NCI-H1436 (cell line): ENCODE measurements at places on chromosomes 12 and 14.

GRCh38 chr14:80427101-80427500 is 215.8 kb upstream of the DIO2 start:
- DNase-seq: no peak

GRCh38 chr14:32478050-32478449 is 149.0 kb downstream of the AKAP6 start:
- no peak for DNase-seq

DNA sequence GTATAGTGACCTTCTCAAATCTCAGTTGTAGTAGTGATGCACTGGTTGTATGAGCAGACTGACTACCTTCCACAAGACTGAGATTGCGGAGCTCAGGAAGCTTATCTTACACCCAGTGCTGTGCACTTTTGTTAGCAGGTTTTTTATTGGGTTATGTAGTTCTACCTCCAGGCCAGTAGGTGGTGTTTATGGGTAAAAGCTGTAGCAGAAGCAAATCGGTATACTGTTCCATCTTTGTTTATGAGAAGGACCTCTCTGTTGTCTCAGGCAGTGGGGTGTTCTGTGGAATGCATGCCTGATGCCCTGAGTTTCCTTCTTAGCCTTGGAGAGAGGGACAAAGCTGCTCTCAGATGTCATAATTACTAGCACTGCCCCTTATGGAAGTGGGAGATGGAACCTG is 217.8 kb downstream of the LRFN5 start:
- DNase-seq: no peak

- no peak for DNase-seq
These were observed 11.2 kb upstream of the LBHD2 start for GRCh38 chr14:103072595-103073366.

DNA sequence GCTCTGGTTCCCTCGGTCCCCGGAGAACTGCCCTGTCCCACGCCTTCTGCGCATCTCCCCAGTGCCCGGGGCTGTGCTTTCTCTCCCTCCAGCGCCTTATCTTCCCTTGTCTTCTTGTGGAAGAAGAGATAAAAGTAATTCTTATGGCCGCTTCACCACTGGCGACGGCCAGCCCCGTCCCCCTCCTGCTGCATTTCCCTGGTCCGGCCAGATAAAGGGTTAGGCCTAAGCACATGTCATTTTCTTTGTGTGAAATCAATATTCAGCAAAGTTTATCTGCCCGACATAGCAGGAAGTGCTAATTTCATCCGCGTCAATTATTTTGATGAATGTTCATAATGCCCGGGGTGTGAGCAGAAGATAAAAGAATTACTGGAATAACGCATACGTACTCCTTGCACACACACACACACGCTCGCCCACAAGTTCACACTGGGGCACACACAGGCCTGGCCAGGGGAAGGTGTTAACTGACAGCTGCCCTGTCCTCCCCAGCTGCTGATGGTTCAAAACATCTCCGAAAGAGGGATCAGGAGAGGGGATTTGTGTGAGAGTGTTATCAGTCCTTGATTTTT is 177.7 kb upstream of the LHX5 start:
- DNase-seq: no peak

- DNase-seq: no peak
These were observed 51.2 kb downstream of the TESPA1 start for GRCh38 chr12:54933376-54933775.

GRCh38 chr14:23163830-23164229 is 19.6 kb downstream of the SLC7A8 start:
- no peak for DNase-seq

- no peak for DNase-seq
These were observed 754.5 kb downstream of the C12orf50 start for GRCh38 chr12:87274594-87275245.

GRCh38 chr12:109770104-109770860 is 56.7 kb downstream of the FAM222A start:
- no peak for DNase-seq

DNA sequence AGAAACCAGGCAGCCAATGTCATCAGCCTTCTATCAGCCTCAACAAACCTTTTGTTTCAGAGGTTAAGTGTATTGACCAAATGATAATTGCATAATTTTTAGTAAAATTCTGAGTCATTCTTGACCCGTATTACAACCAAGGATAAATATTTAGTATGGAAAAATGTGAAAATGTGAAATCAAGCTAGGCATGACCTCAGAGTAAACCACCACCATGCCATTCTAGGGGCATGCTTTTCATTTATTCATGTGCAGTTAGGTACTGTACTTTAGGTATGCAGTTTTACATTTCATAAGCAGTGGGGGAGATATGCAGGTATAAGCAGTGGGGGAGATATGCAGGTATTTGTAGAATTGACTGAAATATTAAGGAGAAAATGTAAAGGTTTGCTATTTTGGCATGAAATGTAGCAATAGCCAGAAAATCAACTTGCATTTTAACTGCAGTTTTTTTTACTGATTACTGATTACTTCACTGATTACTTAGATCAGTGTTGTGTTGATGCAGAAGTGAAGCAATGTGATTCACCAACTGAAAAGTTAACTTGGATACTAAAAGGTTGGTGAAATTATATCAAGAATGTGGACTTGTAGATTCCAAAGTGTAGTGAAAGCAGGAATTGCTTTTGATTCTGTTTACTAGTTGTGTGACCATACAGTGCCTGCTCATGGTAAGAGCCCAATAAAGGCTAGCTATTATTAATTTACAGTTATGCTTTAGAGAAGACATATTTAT is 184.2 kb downstream of the ESR2 start:
- DNase-seq: no peak

GRCh38 chr12:75116646-75117198 is 92.9 kb downstream of the KCNC2 start:
- DNase-seq: no peak

- no peak for DNase-seq
These were observed 191.4 kb downstream of the KITLG start for GRCh38 chr12:88388566-88389540.

DNA sequence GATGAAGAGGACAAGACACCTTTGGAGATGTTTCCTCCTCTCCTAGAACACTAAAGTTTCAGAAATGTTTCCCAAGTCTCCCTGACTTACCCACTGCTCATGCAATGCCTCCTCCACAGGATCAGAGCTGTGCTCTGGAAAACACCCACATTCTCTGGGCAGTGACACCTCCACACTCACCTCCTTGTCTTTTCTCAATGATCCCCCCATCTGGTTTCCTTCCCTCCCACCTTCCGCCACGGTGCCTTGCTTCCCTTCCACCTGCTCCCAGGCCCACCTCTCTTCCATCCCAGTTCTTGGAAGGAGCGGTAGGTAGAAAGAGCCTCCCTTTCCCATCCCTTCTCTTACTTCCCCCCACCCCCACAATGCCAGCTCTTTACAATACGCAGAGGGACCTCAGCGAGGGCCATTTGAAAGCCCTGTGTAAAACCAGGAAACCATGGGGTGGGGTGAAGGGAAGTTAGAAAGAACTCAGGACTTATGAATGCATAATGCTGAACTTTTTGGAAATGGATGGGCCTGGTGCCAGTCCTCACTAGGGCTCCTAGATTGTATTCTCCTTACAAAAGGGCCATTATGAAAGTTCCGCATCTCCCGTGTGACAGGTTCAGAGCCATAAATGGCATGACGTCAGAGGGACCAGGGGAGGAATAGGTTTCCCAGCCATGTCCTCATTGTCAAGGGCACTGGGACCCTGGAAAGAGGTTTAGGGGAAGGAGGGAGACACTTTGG is 12.8 kb downstream of the FBLN5 start:
- no peak for DNase-seq

- DNase-seq: no peak
These were observed 271.8 kb downstream of the PCNX1 start for GRCh38 chr14:71179066-71179465.

GRCh38 chr14:34713681-34714319 is 593 bp downstream of the CFL2 start:
- DNase-seq: no peak

DNA sequence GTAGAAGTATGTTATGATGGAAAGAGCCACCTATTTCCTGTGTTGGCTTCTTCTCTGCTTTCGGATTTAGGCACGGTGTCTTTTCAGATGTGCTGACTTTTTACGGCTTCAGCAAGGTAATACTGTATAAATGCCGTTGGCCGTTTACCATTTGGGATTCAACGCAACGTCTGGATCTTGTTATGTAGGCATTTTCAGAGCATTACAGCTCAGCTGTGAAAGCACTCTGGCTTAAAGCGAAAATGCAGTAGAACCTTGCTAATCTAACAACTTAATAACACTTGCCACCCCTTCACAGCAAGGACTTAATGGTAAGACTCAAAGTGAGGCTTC is 229.9 kb downstream of the EFCAB11 start:
- DNase-seq: no peak

GRCh38 chr12:93453633-93454032 is 11.9 kb upstream of the UBE2N start:
- no peak for DNase-seq

DNA sequence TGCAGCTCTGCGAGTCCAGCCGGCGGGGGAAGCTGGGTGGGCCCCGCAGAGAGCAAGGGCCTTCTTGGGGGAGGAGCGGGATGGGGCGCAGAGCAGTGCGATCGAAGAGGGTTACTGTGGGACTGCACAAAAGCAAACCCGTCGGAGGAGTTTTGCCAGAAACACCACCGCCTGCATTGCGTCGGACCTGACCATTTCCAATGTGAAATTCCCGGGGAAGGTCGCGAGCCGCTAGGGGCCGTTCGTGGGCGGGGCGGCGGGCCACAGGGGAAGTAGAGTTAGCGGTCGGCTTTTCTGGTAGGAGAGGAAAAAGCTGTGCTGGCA is 333 bp upstream of the KCNA1 start:
- no peak for DNase-seq

- no peak for DNase-seq
These were observed 15.5 kb upstream of the SERPINA9 start for GRCh38 chr14:94491511-94491910.

DNA sequence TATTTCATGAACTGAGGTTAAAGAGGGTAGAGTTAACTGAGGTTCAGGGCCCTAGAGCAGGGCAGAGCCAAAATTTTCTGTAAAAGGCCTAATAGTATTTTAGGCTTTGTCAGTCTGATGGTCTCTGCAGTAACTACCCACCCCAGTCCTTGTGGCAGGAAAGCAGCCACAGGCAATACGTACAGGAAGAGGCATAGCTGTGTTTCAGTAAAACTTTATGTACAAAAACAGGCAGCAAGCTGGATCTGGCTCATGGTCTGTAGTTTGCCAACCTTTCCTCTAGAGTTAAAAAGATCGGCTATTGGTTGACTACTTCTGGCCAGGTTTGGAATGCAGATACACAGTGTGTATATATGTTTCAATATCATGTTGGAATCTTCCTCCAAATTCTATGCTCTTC is 17.2 kb downstream of the TM7SF3 start:
- DNase-seq: no peak

DNA sequence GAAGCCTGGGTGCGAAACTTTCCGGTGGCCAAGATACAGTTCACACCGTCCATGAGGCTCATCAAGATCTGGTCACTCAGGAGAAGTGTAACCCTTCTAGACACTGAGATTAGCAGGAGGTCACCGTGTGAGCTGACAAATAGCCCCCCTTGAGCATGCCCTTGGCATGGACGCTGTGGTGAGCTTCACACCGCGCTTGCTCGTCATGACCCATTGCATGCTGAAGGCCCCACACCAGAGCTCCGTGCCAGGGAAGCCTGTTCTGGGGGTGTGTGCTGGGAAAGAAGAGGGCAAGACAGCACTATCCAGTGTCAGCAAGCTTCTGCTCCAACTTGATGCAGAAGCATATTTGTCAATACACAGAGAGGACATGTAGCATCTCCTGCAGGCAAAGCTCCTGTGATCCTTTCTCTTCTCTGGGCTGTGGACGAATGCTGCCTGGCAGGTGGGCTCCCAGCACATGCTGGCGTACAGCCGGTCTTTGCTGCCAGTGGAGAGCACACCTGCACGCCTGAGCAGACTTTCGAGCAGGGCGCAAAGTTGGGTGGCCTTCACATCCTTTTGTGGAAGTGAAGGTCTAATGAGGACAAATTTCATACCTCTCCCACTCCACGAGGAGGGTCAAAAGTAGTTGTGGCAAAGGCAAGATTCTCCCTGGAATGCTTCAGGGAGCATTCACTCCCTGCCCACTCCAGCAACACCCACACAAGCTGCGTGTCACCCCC is 126.9 kb upstream of the FKBP4 start:
- no peak for DNase-seq

- DNase-seq: no peak
These were observed 14.4 kb upstream of the SDR39U1 start for GRCh38 chr14:24456980-24457379.

DNA sequence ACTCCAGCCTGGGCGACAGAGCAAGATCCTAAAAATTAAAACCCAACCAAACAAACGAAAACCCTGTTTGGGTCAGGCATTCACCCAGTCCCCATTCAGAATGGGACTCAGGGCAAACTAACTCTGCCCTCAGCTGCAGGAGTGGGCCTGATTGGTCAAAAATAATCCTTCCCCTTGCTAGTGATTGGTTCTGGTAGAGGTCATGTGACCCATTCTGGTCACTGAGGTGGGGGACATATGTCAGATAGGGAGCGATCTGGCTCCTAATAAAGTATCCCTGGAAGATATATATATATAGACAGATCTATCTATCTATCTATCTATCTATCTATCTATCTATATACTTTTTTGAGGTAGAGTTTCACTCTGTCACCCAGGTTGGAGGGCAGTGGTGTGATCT is 29.5 kb upstream of the MED13L start:
- DNase-seq: no peak

GRCh38 chr12:103779410-103780092 is 61.5 kb downstream of the NT5DC3 start:
- no peak for DNase-seq

- no peak for DNase-seq
These were observed 101.0 kb upstream of the KITLG start for GRCh38 chr12:88681271-88681670.

DNA sequence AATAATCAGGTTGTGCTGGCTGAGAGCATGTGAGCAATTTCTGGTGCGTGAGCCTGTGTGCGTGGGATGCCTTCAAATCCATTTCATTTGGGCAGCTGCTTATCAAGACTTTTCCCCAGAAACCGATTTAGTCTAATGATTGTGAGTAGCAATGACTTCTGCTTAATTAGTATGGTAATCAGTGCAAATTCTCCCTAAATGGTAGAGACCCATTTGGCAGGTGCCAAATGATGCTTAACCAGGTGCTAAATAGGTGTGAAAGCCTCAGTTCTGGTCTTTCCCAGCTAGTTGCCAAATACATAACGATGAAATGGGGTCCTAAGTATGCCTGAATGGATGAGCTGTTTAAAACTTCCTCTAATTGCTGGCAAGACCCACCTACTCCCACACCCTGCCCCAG is 248.4 kb upstream of the CCDC196 start:
- DNase-seq: no peak

DNA sequence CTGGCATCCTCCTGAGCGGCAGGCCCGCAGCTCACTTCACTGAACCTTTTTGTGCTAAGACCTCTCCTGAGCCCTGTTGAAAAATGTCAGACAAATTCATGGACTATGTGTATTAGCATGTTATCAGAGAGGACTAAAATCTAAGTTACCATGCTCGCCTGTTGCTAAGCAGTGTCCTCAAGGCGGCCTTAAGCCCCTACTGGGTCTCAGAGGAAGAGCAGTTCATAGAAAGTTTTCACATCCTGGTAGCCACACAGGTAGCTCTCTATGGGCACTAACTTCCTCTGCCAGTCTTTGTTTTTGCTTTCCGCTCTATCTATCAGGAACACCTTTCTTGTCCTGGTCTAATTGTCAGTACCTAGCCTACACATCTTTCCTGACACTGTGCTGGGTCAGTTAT is 306.6 kb upstream of the MIS18BP1 start:
- no peak for DNase-seq

GRCh38 chr12:65826353-65827171 is 2.3 kb downstream of the HMGA2 start:
- DNase-seq: no peak
